ENCODE measurements at places on chromosomes 13 and 19. TPM values are rescaled to one million over a fixed set of nuclear protein-coding genes. Genes with fewer than 3 reads are reported as not detected.

GRCh38 chr13:75294110-75294509 is 187.9 kb downstream of the TBC1D4 start:
- no peak for DNase-seq

GRCh38 chr19:5447700-5448311 is 7.4 kb upstream of the ZNRF4 start:
- no peak for DNase-seq

DNA sequence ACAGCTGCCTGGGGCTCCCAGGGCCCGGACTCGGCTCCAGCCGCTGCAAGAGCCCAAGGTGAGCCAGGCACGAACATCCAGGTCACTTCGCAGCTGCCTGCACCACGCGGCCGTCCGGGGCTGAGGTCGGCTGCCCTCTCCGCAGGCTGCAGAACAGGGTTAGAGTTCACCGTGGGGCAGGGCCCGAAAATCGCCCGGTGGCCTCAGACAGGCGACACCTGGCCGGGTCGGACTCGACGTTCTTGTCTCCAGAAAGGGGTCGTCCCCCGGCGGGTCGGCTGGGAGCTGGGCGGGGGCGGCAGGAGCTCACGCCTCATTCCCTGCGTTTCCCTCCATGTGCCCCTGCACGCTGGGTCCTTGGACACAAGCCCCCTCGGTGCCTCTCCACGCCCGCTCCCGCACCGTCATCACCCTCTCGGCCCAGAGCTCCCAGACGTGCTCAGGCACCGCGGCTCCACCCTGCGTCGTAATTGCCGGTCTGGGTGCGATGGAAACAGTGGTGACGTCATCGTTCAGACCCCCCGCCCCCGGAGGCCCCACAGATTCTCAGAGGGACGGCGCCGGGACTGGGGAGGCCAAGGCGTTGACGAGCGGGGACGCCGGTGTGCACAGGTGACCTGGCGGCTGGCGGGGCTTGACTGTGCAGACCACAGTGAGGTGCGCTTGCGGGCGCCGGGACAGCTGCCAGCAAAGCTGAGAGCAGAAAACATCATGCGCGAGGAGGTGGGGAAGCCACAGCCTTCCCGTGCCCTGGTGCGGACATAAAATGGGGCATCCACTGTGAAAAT is 4.0 kb upstream of the GRIN3B start:
- no peak for DNase-seq

DNA sequence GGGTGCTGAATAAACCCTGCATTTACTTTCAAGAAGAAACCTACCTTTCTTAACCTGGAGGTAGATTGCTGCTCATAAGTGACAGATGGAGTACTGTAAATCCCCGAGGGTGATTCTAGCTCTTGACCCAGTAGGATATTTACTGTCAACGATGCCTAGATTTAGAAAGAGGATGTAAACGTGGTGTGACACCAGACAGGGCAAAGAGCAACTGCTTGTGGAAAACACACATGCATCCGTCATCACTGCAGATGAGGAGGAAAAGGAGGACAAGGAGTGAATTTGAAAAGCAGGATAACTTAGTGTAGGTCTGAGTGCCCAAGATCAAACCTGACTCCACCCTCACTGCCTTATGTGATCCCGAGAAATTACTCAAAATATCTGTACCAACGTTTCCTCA is 9.8 kb upstream of the CLN5 start:
- no peak for DNase-seq

DNA sequence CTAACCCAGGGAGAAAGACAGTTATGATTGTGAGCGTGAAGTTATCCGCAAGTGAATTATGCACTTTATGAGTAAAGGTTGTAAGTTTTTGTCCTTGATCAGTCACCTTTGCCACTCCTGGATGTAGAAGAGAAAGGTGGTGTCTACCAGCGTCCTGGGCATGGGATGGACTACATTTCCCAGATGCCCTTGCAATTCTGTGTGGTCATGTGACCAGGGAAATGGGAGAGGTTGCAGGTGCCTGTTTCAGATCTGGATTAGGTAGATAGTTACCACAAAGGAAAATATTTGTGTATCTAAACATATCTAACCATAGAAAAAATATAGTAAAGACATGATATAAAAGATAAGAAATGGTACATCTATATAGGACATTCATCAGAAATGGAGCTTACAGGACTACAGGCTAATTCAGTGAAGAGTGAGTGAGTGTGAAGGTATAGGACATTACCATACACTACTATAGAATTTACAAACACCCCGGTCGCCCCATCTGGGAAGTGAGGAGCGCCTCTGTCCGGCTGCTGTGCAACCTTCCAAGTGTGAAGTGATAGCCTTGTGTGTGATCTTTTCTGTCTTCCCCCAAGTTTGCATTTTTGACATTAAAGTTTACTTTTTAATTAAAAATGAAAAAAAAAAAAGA is 51.6 kb upstream of the CACNA1A start:
- no peak for DNase-seq

DNA sequence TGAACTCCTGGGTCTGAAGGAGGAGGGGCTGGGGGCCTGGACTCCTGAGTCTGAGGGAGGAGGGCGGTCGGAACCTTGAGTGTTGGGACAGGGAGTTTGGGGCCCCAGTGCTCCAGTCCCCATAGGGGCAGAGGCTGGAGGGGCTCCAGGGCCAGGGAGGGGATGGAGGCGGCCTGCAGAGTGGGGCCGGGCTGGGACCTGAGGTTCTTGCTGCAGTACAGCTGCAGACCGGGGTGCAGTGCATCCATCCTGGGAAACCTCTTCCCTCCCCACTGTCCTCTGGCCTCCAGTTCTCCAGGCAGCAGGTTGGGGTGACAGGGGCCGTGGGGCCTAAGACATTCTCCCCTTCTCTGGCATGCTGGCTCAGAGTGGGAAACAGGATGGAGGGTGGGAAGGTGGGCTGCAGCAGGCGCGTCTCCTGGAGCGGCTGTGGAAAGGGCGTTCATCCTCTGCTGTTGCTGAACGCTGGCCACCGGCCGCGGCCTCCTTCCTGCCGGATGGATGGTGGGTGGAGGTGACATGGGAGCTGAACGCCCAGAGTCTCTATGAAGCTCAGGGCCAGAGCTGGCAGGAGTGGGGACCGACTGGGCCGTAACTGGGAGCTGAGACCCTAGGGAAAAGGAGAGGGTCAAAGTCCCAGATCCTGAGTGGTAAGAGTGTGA is 1.6 kb downstream of the BRSK1 start:
- DNase-seq: peak; percentile 54

DNA sequence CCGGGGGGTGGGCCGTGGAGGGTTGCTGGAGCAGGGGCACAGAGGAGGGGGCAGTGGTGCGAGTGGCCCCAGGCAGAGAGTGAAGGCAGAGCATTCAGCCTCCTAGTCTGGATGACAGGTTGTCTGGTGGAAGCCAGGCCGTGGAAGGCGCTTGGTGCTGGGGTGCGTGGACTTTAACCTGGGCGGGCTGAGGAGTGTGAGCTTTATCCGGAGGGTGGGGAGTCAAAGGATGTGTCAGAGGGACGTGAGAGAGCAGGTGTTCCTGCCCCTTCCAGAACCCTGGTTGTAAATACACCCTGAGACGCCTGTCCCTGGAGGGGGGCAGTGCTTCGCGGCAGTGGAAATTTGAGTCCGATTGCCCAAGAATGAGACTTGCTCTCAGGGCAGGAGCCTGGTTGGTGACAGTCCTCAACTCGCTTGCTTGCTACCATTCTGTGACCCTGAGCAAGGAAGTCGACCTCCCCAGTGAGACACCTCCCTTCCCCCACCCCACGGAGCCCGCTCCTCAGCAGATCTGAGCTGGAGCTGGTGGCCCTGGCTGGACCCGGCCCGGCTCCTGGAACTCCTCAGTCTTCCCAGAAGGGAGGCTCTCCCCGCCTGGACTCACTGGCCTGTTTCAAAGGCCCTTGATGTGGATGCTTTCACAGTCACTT is 2.3 kb downstream of the SPPL2B start:
- DNase-seq: no peak

DNA sequence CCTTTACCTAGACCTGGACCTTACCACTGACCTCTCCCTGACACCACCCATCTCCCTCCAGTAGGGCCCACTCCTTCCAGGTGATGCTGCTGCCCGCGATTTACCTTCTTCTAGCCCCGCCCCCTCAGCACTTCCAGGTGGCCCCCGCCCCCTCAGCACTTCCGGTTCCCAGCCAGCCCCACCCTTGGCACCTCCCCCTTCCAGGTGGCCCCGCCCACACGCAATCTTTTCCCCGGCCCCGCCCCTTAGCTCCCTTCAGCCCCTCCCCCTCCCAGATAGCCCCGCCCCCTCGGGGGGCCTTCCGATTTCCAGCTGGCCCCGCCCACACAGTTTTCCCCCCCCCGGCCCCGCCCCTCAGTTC is 586 bp downstream of the LIG1 start:
- DNase-seq: peak; percentile 77

CYP4F12 gene
- total RNA-seq: 3.4 TPM

DNA sequence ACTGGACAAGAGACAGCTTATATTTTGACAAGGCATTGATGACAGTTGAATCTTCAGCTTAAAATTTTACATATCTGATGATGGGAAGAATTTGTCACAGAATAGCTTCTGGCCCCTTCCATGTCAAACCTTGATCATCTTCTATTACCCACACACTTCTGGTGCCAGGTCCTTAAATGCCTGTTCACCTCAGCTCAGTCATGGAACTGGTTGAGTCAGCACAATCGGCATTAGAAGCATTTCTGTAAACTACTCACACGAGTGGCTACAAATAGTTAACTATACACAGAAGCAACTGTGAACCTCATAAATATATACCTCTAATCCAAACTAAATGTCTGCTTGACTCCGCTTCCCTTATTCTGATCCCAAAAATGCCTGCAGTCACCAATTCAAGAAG is 161.2 kb downstream of the FOXO1 start:
- no peak for DNase-seq

GRCh38 chr19:645912-646778 is 6.5 kb downstream of the FGF22 start:
- no peak for DNase-seq

FBXO27 gene
- 9.7 TPM for total RNA-seq

MYO16 gene
- 0.74 TPM for total RNA-seq

RNF17 gene
- not detected for total RNA-seq

GRCh38 chr13:105567951-105568525 is 967.4 kb downstream of the EFNB2 start:
- no peak for DNase-seq

DNA sequence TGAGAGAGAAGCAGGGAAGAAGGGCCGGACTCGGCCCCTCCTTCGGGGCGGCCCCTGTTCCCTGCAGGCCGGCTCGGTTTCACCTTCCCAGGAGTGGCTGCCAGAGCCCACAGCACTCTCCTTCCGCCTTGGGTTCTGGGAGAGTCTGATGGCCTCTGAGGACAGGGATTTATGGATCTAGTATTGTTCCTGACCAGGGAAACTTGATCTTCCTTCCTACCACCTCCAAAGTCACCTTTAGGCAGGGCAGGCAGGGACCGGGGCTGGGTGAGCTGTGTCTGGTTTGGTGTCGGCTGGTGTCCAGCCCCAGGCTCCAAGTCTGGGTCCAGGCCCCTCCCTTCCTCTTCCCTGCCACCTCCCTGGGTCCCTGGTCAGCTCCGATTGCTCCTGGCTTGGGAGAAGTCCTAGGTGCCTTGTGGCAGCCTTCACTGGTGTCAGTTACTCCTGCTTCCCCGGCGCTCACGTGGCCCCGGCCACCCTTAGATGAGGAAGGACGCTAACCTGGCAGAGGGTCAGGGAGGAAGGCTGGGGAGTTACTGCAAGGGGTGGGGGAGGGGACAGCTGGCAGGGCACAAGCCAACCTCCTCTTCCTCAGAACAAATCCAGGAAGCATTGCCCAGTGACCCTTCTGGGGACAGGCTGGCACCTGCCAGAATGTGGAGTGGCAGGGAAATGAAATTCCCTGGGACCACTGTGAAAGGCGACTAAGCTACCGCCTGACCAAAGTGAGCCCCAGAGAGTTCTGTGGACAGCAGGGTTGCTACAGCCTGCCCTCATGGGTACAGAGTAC is 18.8 kb downstream of the RFX1 start:
- peak; percentile 76 for DNase-seq

- DNase-seq: no peak
Measured at GRCh38 chr19:32231691-32232090, 113.7 kb upstream of the ZNF507 start.

DNA sequence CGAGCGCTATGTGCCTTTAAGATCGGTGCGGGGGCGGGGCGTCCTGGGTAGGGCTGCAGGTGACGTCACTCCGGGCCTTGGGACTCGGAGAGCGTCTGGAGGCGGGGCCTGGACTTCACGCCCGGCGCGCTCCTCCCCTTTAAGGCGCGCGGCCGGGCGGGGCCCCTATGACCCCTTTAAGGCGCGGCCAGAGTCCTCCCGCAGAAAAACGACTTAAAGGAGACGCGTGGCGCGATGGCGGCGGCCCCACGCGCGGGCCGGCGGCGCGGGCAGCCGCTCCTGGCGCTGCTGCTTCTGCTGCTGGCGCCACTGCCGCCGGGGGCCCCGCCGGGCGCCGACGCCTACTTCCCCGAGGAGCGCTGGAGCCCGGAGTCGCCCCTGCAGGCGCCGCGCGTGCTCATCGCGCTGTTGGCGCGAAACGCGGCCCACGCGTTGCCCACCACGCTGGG is at the start of gene COLGALT1:
COLGALT1 (plus strand) TSS at position 170 of the 449 bp plus-strand sequence; CDS start at position 235, 65 bp downstream.
- DNase-seq: peak; percentile 100

DNA sequence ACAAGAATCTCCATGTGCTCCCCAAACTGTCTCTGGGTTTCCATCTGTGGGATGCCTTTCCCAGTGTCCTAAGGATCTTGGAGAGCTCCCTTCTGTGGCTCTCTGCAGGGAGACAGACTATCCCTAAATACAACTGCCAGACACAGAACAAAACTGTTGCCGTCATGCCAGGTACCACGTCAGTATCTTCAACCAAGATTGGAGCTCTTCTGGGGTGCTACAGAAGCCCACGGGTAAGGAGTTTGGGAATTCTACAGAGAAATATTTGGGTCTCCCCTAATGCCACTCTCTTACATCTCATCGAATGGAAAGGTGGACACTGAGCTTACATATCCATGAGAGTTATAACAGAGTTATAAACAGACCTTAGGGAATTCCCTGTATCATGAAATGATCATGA is 4.9 kb upstream of the MBD3L3 start:
- DNase-seq: no peak

DNA sequence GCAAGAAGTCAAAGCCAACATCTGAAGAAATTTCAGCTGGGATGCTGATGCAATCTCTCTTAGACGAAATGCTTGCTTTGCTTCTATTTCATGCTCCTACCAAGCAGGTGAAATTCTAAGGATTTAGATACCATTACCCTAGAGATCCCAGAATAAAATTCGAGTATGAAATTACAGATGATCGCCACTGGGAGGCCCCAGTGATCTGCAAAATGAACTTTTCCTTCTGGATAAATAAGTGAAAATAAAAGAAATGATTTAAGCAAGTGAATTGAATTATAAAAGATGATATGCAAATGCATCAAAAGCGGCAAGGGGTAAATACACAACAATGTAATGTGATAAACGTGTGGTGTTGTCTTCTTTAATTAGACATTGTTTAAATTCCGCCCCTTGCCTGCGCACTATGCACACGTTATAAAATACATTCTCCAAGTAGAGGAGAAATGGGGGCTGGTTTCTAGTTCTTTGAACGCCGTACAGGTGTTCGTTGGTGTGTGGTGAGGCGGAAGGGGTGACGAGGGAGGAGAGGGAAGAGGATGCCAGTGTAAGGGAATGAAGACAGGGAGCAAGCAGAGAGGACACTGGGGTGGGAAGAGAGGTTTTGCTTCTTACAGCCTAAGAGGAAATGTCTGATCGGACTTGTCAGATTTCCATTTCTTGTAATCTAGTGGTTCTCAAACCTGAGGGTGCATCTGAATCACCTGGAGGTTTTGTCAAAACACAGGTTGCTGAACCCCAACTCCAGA is 58.0 kb downstream of the ERCC5 start:
- no peak for DNase-seq

NPAS1 gene
- total RNA-seq: 0.32 TPM

PRMT1 gene
- 130 TPM for total RNA-seq

GMIP gene
- total RNA-seq: 4.2 TPM

GRCh38 chr13:43934273-43934672 is 54.6 kb downstream of the LACC1 start:
- DNase-seq: no peak

GRCh38 chr19:53642381-53643099 is 10.7 kb downstream of the DPRX start:
- DNase-seq: no peak

Data from left ventricle myocardium superior (tissue), 1 donor.